ENCODE measurements at places on chromosomes 3 and 15. TPM values are rescaled to one million over a fixed set of nuclear protein-coding genes. Genes with fewer than 3 reads are reported as not detected.

DNA sequence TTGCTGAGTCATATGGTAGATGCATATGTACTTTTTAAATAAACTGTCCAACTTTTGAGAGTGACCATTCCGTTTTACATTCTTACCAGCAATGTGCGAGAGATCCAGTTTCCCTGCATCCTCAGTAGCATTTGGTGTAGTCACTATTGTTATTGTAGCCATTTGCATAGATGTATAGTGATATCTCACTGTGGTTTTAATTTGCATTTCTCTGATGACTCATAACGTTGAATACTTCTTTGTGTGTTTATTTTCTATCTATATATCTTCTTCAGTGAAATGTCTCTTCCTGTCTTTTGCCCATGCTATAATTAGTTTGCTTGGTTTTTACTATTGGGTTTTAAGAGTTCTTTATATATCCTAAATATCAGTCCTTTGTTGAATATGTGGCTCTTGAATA, 255.7 kb upstream of the GRM7 start:
- H3K4me3 ChIP-seq = no peak overlapping the region
- no peak overlapping the region for H3K27ac ChIP-seq
- no peak for DNase-seq
- H3K27me3 ChIP-seq = no peaks in the 10 kb centered on the region

The OR5K2 gene
- not detected for total RNA-seq

The NRROS gene
- total RNA-seq = 2.4 TPM

DNA sequence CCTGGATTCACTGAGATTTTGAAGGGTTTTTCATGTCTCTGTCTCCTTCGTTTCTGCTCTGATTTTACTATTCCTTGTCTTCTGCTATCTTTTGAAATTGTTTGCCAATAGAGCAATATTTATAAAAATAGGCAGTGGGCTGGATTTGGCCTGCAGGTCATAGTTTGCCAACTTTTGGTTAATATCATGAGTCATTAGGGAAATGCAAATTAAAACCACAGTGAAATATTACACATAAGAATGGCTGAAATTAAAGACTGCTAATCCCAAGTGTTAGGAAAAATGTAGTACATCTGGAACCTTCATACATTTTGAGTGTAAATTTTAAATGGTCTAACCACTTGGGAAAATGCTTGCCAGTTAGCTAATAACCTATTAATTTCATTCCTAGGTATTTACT, 56.3 kb downstream of the ABI3BP start:
- no peaks in the 10 kb centered on the region for H3K4me1 ChIP-seq
- no peak overlapping the region for H3K27ac ChIP-seq
- no peak for DNase-seq
- H3K4me3 ChIP-seq = no peak overlapping the region

The LRRIQ4 gene
- not detected for total RNA-seq

GRCh38 chr3:119468041-119468440, 722 bp upstream of the POGLUT1 start:
- H3K36me3 ChIP-seq = peaks cover 19% of the 10 kb centered on the region
- H3K27me3 ChIP-seq = no peaks in the 10 kb centered on the region
- peak overlapping the region; percentile 99 for H3K4me3 ChIP-seq

DNA sequence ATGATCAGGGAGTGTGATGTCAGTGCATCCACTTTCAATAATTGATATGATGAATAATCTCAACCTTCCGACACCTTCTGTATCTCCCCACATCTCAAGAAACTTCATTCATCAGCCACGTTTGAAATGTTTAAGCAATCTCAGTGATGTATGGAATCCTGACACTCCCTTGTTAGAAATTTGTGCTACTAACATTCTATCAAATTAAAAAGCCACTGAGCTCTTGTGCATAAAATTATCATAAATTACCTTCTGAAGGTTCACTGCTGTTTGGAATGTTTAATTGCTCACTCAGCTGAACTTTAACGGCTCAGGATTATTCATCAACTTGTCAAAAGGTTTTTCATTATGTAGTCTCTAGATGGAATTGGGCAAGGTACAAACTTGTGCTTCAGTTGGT, 108.4 kb upstream of the DPH6 start:
- H3K27me3 ChIP-seq = no peaks in the 10 kb centered on the region
- no peaks in the 10 kb centered on the region for H3K36me3 ChIP-seq
- DNase-seq = no peak
- no peaks in the 10 kb centered on the region for H3K4me1 ChIP-seq
- no peak overlapping the region for H3K27ac ChIP-seq

DNA sequence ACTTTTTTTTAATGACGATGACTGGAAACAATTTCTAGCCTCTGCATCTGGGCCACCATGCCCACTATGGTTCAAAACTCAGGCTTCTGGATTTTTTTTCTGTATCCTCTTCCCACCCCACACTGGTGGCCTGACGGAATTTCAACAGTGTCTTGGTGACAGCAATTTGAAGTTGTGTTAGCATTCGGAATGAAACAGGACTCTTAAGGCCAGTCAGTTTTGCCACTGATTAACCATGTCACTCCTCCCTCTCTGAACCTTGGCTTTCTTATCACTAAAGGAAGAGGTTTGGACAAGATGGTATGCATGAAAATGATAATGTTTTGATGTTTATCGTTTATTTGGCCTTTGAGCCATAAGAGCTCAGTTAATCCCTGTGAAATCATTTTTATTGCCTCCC, 41.6 kb upstream of the BDH1 start:
- no peaks in the 10 kb centered on the region for H3K27me3 ChIP-seq
- H3K4me3 ChIP-seq = no peak overlapping the region
- peaks cover 15% of the 10 kb centered on the region for H3K4me1 ChIP-seq
- no peak for DNase-seq
- no peaks in the 10 kb centered on the region for H3K36me3 ChIP-seq
- no peak overlapping the region for H3K27ac ChIP-seq

DNA sequence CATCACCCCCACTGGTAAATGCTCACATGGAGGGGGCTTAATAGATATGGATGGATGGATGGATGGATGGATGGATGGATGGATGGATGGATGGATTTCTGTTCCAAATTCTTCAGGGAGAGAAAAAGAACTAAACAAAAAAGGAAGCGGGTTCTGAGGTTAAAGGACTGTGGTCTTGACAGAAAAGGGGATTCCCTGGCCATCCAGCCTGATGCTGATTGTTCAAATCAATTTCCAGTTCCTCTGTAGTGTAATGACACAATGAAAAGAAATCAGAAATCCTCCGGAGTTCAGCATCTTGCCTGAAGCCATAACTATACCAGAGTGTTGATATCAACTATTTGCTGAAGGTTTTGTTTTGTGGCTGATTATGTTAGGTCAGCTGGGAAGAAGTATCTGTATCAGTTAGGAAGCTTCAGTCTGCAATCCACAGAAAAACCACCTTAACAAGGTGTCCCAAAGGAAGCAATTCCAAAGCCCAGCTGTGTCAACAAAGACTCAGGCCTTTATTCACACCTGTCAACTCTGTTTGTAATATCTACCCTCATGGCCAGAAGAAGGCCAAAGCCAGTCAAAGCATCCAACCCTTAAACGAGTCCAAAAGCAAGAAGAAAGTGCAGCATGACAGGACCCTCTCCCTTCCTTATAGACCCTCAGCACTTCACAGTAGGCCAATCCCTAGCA, 24.5 kb upstream of the RASA2 start:
- no peaks in the 10 kb centered on the region for H3K36me3 ChIP-seq
- no peak overlapping the region for H3K4me3 ChIP-seq
- H3K27ac ChIP-seq = no peak overlapping the region
- DNase-seq = no peak
- no peaks in the 10 kb centered on the region for H3K27me3 ChIP-seq

- no peak overlapping the region for H3K4me3 ChIP-seq
- no peak overlapping the region for H3K27ac ChIP-seq
- no peaks in the 10 kb centered on the region for H3K4me1 ChIP-seq
- no peaks in the 10 kb centered on the region for H3K27me3 ChIP-seq
These were observed 155.9 kb upstream of the CNTN4 start for GRCh38 chr3:1942781-1943180.

The BCHE gene
- total RNA-seq = 2.3 TPM

DNA sequence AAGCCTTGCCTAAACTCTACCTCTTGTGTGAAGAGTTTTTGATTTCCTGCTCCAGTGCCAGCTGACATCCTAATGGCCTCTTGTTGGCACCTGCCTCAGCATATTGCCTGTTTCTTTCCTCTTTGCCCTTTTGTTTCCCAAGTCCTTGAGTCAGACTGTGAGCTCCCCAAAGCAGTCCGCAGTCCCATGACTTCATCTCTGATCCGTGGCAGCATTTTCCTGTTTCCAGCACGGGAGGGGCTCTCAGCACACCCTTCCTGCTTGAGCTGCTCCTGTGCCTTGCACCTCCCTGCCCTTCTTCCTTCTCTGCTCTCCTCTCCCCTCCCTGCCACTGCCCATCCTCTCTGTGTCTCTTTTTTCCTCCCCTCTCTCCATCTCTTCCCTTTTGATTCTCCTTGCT, 179.6 kb downstream of the EPHB1 start:
- no peak overlapping the region for H3K4me3 ChIP-seq
- no peak overlapping the region for H3K27ac ChIP-seq
- H3K27me3 ChIP-seq = no peaks in the 10 kb centered on the region
- no peaks in the 10 kb centered on the region for H3K4me1 ChIP-seq
- no peak for DNase-seq

Data from left ventricle myocardium inferior (tissue), 1 donor.